ENCODE measurements at places on chromosomes 11 and 22.

GRCh38 chr22:37349043-37349814, 66.9 kb downstream of the CYTH4 start:
- DNase-seq, result no peak

DNA sequence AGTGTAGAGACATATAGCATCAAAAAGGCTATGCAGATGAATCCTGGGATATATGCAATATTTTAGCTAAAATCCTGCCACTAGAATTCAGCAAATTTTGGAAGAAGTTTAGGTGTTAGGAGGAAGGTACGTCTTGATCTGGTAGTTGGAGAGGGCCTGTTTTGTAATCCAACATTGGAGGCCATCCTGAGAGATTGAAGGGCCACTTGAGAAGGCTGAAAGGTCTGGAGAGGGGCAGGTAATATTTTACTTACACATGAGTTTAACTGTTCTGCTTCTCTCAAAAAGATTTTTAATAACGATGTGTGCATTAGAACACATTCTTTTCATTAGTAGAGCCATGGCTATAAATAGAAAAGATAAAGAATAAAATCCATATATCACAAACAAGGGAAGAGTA, 422.1 kb downstream of the RAB38 start:
- no peak for DNase-seq

DNA sequence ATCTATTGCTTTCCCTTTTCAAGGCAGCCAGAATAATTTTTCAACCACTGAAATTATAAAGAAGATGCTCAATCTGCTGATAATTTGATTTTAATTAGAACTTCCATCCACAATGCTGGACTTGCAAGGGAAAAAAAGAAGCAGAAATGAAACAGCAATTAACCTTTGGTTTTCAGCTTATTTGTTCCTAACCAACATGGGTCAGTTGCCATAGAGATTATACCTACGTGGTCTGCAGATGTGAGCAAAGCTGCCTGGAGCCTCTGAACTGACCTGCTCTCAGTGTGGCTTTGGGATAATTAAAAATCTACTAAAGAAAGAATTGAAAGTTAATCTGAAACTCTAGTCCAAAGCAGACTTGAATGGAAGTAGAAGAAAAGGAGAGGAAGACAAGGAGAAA, 195.7 kb upstream of the API5 start:
- no peak for DNase-seq

- no peak for DNase-seq
These were observed 358.2 kb downstream of the MN1 start for GRCh38 chr22:27443306-27443705.

DNA sequence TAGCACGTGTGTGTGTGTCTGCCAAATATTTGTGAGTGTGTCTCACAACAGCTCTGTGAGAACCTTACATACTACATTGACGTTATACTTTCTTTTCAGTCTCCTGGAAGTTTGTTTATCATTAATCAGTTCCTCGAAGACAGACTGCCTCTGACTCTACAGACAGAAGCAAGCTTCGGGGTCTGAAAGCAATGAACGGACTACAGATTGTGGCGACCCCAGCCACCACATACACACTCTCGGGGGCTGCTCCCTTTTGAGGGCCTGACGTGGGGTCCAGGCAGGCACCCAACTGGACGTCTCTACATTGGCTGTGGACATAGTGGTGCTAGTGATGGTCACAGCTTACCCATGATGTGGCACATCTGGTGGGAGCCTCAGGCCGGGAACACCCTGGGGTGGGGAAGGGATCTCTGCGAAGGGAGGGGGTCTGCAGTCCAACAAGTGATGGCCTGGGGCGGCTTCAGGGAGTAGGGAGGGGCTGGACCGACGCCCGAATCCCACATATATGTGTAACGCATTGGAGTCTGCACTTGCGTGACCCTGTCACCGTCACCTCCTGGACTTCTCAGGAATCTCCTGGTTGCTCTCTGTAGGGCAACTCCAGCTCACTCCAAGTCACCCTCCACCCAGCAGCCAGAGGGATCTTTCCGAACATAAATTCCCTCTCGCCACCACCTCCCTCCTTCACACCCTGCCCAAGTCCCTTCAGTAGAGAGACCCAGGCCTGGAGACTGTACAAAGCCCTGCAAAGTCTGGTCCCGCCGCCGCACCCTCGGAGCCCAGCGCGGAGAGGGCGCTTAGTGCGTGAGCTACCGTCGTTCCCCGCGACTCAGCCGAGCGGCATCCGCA, 30.4 kb upstream of the TRIM29 start:
- no peak for DNase-seq

DNA sequence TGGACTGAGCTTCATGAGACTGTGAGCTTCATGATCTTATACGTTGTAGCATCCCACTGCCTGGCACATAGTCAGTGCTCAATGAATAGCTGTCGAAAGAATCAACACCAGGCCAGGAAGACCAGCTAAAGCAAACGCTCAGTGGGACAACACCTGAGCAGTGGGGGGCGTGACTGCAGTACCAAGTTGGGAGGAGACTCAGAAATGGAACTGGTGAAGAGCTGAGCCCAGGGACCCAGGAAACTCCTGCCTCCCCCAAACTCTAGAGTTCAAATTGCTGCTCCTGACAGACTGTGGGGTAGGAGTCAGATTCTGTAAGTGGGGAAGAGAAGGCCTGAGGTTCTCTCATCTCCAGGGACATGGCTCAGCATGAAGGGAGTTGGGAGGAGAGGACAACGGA, 59.3 kb downstream of the MORC2 start:
- no peak for DNase-seq

GRCh38 chr11:70643642-70644041, 245.3 kb downstream of the CTTN start:
- DNase-seq, result no peak

DNA sequence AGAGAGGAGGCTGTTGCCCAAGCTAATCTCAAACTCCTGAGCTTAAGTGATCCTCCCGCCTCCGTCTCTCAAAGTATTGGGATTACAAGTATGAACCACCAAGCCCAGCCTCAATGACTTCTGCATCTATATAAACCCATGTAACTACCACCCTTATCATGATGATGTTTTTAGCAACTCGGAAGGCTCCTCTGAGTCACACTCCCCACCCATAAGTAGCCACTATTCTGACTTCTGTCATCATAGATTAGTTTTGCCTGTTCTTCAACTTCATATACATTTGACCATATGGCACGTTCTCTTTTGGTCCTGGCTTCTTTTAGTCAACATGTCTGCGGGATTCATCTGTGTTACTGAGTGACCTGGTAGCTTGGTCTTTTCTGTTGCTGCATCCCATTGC, 6.4 kb upstream of the FOSL1 start:
- DNase-seq, result no peak

DNA sequence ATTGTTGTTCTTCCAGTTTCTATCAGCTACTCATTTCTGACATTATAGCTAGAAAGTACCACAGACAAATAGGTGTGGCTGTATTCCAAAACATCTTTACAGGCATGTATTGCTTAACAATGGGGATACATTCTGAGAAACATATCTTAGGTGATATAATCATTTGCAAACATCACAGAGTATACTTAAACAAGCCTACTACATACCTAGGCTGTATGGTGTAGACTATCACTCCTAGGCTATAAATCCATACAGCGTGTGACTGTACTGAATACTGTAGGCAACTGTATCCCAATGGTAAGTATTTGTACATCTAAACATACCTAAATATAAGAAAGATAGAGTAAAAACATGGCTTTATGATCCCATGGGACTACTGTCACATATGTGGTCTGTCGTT, 231.8 kb downstream of the ETS1 start:
- DNase-seq, result no peak

GRCh38 chr22:20116951-20117632, at the start of gene TRMT2A:
Gene TRMT2A, minus strand, starts transcription at chr22:20117226. Its CDS starts 320 bp downstream, at chr22:20116906.
- peak; percentile 93 for DNase-seq

- DNase-seq, result no peak
These were observed 22.3 kb upstream of the ST3GAL4 start for GRCh38 chr11:126333142-126333541.

DNA sequence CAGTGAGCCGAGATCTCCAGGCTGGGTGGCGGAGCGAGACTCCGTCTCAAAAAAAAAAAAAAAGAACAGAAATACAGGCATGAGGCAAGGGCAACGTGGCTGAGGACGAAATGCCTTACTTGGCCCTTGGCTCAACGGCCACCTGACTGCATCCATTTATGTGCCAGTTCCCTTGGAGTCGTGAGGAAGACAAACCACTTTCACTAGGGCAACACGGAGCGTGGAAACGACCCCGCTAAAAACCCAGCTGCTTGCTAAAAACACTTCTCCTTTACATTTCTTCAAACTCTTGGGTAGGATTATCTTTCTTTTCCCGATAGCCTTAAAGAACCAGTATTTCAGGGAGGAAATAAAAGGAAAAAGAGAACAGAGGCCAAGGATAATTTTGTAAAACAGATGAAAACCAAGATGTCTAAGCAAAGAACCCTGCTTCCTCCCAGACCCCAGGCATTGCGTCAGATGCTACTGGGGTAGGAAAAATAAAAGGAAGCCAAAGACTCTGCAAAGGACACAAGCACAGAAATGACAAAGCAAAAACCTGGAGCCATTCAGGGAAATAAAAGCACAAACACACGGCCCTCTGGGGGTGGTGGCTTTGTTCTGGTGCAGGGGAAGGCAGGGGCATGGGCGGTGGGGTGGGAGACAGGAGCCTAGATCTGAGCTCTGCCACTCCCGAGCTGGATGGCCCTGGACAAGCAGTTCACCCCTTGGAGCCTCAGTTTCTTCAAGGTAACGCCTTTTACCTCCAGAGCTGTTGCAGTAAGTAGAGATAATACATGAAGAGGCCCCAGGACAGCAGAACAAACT, 37.0 kb downstream of the PC start:
- no peak for DNase-seq

GRCh38 chr22:39478441-39478850, 21.6 kb downstream of the MGAT3 start:
- no peak for DNase-seq

DNA sequence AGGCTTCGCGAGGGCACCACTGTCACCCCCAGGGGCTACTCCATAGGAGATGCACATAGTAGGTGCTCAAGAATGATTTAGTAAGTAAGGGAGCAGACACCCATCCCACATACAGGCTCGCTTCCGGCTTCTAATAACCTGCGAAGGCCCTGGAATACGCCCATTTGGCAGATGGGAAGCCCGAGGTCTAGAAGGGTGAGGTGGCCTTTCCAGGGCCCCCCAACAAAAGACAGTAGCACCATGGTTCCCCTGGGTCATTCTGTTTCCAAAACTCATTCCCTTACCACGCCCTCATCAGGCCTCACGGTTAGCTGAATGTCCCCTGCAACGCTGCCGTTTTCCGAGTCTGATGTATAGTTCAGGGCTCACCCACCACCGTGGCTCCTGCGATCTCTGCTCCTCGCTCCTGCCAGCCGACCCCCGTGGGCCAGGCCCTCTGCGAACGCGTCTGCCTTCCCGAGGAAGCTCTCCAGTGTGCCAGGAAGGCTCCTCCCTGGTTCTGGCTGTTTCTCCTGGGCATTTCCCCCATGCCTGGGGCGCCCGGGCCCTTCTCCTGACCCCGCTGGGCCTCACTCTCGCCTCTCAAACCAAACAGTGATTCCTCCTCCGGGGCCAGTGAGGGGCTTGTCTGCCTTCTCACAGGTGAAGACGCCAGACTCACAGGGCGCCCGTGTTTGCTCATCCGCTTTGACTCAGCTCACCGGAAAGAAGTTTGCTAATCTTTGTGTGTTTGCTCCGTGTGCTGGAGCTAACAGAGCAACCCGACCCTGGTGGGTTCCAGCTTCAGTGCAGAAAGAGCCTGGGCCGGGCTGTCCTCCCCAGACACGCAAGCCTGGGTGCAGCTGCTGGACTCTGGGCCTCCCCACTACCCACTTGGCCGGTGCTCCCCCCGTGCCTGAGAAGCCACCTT, 86.6 kb downstream of the RTL6 start:
- no peak for DNase-seq

GRCh38 chr11:69293819-69294505, at the start of gene MYEOV:
Gene MYEOV, plus strand, starts transcription at chr11:69294155. Its CDS starts 1,200 bp downstream, at chr11:69295355.
- DNase-seq, result no peak

DNA sequence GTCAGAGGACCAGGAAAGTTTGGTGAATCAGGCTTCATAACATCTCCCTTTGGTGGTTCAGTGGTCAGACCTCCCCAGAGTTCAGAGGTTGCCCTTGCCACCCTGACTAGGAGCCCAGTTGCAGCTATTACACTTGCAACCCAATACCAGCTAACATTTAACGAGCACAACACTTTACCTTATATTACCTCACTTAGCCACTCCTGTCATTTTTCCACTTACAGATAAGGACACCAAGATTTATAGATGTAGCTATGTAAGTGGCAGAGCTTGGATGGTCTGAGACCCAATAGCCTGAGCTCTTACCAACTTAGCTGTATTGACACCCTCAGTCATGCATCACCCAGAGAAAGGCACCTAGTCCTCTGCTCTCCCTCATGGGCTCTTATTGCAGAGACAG, 234.7 kb downstream of the INSC start:
- no peak for DNase-seq

- DNase-seq, result peak; percentile 7
These were observed 39.0 kb downstream of the ADAMTS8 start for GRCh38 chr11:130389335-130389935.

GRCh38 chr22:50059881-50060262, 1.8 kb upstream of the TTLL8 start:
- DNase-seq, result no peak

Data from stimulated activated CD8-positive, alpha-beta memory T cell treated with anti-CD3 and anti-CD28 coated beads, Interleukin-4, amount 100 ng/mL, for 1 hour (primary cell).